Renal cortex interstitium (tissue), 15 donors: ENCODE measurements at places on chromosomes 16 and 17.
A peak's percentile ranks its signal among the peaks of the same experiment; 100 is the strongest.

- no peak for DNase-seq
Observed at GRCh38 chr16:19232988-19233387, 52.5 kb upstream of the CLEC19A start.

DNA sequence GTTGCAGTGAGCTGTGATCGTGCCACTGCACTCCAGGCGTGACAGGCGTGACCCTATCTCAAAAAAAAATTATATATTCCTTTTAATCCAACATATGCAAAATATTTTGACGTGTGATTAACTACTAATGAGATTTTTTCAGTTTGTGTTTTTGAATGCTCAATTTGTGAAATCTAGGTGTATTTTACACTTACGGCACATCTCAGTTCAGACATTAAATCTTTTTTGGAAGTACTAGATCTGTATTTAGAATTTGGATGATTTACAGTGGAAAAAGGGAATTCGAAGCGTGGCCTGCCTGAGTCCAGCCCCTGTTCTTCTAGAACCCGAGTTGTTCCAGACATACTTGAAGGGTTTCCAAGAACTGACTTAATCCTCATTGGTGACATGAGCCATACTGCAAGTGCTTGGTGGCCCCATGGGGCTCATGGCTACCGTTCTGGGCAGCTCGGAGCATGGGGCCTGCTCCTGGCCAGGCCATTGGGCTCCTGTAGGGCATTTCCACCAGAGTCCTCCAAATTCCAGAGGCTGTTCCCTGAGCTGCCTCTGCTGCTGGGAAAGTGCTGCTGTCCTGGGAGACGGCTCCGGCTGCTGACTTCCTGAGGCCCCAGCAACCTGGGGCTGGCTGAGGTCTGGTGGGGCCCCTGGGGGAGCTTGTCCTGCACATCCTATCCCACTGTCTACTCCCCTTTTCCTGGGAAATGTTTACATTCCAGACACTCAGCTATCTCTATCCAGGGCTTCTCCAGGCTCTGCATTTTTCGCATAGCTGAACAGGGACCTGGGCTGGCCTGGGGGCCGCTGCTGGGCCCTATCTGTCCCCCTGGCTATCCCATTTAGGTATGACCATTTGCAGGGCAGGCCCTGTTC is 27.2 kb downstream of the LLGL2 start:
- no peak for DNase-seq

DNA sequence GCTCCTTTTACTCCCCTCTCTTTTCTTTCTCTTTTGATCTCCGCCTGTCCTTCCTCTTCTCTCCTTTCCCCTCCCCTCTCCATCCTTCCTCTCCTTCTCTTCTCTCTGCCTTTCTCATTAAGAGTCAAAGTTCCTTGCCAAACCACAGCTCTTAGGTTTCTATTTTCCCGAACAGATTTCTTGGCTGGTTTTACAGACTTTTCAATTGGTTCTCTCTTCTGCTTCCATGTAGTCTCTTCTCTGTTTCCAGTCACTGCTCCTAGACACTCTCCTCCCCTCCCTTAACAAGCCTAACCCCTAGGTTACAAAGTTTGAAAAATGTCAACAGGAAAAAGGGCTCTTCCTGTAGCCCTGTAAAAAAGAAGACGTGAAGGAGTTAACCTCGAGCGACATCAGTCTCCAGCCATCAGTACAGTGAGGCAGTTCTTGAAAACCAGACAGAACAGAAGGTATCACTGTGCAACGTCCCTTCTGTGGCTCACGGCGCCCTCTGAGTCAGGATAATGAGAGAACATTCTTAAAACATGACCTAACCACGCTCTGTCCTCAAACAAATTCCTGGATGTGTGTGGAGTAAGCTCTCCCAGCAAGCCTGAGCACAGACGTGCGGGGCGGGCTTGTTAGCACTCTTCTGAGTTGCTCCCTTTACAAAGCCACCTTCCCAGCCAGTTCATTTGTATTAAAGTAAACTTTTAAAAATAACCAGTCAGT is 11.6 kb upstream of the MARCHF10 start:
- DNase-seq = peak; percentile 83

GRCh38 chr16:20424129-20424866 is 15.0 kb downstream of the ACSM5 start:
- no peak for DNase-seq

DNA sequence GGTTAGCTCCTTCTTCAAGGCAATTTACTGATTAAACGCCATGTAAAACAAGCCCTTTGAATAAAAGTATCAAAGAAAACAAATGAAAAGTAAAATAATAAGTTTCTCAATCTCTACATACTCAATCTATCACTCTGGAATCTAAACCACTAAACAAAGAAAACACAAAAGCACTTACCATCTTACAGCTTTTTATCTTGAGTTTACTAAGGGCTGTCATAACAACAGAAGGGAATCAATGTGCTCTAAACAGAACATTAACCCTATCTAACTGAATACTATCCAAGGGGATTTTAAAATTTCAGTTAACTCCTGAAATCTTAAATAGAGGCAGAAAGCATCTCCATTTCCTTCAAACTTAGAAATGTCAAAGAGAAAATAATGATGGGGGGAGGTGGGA is 3.4 kb downstream of the SKA2 start:
- no peak for DNase-seq

- DNase-seq = no peak
Observed at GRCh38 chr17:65197201-65197600, 60.0 kb downstream of the RGS9 start.

GRCh38 chr17:79075861-79076406 is 1.3 kb downstream of the ENGASE start:
- DNase-seq = no peak

DNA sequence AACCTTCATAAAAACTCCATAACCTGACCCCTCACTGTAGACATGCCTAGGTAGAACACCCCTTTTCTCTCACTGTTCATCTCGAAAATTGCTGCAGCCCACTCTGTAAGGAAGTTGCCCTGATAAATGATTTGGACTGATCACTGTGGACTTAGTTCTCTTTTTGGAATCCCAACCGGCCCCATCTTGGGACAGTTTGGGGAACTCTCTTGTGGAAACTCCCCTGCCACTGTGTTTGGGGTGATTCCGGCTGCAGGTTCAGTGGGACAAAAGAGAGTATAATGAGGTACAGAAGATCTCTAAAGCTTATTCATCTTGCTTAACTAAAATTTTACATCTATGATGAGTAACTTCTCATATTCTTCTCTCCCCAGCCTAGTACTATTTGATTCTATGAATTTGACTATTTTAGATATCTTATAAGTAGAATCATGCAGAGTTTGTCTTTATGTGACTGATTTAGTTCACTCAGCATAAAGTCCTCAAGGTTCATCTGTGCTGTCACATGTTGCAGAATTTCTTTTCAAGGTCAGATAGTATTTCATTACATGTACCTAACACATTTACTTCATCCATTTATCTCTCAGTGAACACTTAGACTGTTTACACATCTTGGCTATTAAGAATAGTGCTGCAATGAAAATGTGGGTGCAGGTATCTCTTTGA is 84.9 kb downstream of the ABCA8 start:
- DNase-seq = no peak

- no peak for DNase-seq
Observed at GRCh38 chr16:85029408-85029784, 1.8 kb downstream of the KIAA0513 start.

DNA sequence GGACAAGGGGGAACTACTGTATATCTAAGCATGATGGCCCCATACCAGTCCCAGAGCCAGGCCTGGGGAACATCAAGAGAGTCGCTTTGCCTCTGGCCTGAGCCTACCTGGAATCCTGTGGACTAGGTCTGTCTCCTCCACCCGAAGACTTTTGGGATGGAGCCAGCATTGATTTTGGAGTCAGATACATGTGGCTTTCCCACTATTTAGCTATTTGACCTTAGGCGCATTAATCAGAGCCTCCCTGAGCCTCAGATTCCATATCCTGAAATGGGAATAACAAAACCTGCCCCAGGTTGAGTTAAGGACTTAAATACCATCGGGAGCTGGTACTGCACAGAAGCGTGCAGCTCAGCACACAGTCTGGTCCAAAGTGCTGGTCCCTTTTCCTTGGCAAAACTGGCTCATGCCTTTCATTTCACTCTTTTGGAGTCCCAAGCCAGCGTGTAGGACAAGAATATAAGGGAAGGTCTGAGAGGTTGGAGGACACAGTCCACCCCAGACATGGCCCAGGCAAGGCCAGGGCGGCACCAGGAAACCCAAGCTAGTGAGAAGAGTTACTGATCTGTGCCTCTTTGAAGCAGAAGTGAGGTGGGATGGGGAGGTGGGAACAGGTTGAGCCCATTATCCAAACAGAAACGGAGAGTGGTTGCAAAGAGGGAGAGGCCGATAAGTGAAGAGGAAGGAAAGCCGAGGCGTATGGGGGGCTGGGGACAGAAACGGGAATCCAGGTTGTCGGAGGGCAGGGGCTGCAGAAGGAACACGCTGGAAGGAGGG is 986 bp downstream of the FA2H start:
- no peak for DNase-seq

DNA sequence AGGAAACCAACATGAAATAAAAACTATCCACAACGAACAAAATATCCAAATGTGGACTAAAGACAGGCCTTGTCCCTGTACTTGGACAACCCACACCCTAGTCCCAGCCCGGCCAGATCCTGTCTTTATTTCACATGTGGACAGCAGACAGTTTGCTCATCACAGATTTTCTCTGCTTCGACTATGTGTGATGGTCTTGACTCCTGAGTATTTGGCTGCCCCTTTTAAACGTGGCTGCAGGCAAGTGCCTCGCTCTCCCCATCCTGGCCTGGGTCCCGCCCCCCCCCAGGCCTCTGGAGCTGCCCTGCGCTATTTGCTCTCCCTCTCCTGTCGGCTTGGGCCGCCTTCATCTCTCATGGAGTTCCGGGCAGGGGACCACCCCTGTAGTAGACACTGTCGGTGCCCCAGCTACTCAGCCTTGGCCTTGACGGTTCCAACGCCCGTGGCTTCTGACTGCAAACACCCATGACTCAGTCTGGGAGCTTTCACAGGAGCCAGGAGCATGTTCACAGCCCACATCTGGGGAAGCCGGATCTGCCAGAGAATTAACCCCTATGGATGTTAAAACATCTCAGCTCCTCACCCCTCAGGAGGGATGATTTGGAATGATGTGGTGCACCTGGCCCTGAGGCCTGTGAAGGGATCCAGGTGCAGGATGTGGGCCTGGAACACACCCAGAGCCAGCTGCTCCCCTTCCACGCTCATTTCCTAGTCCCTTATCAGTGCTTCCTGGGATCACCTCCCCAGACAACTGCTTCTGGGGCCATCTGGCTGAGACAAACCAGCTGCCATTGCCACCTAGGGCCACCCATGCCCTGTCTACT is 229.7 kb upstream of the RPL38 start:
- DNase-seq = no peak

GRCh38 chr17:34974179-34974578 is 6.1 kb upstream of the LIG3 start:
- no peak for DNase-seq

- DNase-seq = no peak
Observed at GRCh38 chr17:81069135-81069645, 34.2 kb downstream of the BAIAP2 start.

- DNase-seq = no peak
Observed at GRCh38 chr17:59047616-59048015, 59.1 kb downstream of the TRIM37 start.

DNA sequence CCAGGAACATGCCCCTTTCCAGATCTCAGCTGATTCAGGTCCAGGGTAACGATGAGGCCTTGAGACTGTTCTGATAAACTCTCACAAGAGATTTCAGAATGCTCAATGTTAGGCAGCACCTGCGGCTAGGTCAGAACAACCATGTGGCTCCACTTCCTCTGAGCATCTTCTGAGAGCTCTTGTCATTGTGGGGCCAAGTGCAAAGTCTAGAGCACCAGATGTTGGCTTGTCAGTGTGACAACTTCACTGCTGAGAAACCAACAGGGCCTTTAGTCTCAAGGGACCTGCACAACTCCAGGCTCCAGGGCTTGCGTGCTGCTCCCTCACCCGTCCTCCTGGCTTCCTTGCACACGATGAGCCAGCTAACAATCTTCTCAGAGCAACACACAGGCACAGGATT is 29.0 kb downstream of the FCSK start:
- no peak for DNase-seq

DNA sequence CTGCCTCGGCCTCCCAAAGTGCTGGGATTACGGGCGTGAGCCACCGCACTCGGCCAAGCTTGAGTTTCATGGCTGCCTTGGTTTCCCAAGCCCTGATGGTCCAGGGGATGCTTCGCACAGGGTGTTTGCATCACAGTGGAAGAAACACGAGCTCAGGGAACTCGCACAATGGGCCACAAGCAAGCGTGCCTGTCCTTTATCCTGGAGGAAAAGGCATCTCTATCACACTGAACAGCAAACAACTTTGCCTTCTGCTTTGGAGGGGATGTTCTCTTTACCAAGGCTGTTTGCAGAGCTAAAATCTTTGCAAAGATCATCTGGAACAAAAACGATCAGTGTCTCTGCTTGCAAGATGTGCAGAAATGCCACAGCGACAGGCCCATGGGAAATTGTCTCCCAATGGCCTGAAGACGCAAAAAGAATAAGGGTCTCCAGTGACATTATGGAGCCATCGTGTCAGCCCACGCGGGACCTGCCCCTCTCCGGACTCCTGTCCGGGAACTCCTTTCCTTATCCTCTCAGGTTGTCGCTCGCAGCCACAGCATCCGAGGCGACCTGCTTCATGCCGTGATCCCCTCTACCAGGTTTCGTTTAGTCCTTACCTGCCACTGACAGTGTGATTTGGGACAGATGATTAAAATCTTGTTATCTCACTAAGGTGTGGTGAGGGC is 44.1 kb upstream of the CBFA2T3 start:
- DNase-seq = no peak

- no peak for DNase-seq
Observed at GRCh38 chr17:57944908-57945307, 10.3 kb downstream of the CUEDC1 start.

DNA sequence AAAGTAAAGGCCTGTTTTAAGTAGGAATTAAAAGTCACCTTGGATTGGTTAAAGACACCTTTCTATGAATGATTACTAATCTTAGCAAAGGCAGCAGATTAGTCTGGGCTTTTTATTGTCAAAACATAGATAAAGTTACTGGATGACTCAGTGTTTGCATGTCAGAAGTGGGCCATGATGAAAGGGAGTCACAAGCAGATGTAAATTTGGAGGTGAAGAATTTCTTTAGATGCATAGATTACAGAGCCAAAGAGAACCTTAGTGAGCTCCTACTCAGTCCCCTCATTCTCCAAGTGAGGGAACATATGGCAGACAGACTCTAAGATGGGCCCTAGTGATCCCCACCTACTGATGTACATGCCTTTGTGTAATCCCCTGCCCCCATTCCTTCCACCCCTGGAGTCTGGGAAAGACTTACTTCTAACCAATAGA is 124.5 kb downstream of the HS3ST3A1 start:
- no peak for DNase-seq
